ENCODE measurements at places on chromosomes 7 and 10.

DNA sequence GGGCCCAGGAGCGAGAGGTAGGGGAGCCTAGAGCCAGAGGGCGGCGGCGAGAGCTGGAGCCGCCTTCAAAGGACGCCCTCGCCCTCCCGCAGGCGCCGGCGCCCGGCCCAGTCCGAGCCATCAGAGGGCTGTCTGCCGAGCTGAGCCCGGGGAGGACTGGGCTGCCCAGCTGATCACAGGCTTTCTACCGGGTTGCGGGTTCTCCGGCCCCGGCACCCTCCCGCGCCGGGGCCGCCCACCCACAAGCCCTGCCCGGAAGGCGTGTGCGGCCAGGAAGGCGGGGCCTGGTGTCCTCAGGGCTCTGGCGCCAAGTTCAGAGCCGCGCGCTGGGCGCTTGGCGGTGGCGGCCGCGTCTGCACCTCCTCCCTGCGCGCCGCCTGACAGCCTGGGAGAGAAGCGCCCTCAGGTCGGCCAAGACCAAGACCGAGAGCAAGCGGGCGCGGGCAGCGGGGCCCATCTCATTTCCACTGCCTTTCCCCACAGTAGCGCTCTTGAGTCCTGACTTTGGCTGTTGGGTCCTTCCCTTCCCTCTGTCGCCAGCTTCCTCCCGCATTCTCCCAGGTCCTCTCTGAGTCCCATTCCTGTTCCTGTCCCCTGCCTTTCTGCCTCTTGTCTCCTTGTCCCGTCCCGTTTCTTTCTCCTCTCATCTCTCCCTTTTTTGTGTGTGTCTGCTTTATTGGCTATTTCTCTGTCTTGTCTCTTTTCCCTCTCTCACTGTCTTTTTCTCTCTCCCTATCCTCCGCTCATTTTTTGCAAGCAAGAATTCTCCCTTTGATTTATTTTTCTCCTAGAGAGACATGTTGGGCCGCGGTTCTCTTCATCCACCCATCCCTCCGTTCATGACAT, 60.6 kb upstream of the MSMB start:
- peak; percentile 65 for DNase-seq

DNA sequence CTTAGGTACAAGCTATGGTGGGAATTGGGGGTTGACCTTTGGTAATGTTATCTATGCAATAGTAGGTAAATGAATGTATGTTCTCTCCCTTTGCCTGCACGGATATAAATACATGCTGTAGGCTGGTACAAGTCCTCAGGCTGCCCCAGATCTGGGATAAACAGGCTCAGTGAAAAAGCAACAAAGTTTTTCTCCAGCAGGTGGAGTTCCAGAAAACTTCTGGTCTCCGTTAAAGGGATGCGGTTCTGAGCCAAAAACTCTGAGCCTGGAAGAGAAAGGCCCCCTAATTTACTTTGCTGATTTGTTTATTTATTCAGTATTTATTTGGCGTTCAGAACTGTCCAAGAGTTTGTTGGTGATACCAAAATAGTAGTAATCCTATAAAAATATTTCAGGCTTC, 204.7 kb downstream of the ADRA2A start:
- no peak for DNase-seq

GRCh38 chr7:77252506-77252905, 52.9 kb upstream of the FGL2 start:
- DNase-seq: no peak

- no peak for DNase-seq
These were observed 9.0 kb upstream of the POR start for GRCh38 chr7:75905785-75906604.

GRCh38 chr7:134422638-134423037, 36.3 kb downstream of the AKR1B1 start:
- no peak for DNase-seq

- DNase-seq: no peak
These were observed 584.7 kb downstream of the PHTF2 start for GRCh38 chr7:78383096-78383880.

DNA sequence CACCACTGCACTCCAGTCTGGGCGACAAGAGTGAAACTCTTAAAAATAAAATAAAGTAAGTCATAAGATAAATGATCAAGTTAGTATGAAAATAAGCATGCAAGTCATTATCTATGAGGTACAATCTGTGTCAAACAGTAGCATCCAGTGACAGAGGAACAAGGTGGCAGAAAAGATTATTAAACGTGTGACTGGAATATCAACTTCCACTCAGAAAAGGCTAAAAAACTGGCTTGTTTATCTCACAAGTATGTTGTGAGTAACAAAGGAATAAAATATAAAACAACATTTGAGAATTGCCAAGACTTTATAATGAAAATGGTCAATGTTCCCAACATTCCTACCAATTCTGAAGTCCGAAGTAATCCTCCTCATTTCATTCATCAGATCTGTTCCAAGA, 30.3 kb downstream of the ITGB1 start:
- no peak for DNase-seq

DNA sequence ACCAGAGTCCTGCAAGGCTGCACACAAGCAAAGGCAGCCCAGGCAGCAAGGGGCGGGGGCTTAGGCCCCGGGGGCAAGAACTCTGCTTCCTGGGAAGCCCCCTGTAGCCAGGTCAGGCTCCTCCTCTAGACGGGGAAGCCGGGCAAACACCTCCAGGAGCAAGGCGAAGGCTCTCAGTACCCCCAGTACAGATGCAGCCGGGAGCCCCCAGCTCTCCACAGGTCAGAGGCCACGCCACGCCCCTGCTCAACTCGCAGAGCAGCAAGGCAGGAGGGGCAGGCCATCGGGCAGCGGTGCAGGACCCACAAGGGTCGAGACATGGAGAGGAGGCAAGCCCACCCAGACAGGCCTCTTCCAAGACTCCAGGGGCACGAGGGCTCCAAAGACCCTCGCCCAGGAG, 108.8 kb downstream of the MAD1L1 start:
- DNase-seq: no peak

GRCh38 chr7:98930464-98930863, 52.1 kb downstream of the TRRAP start:
- no peak for DNase-seq

DNA sequence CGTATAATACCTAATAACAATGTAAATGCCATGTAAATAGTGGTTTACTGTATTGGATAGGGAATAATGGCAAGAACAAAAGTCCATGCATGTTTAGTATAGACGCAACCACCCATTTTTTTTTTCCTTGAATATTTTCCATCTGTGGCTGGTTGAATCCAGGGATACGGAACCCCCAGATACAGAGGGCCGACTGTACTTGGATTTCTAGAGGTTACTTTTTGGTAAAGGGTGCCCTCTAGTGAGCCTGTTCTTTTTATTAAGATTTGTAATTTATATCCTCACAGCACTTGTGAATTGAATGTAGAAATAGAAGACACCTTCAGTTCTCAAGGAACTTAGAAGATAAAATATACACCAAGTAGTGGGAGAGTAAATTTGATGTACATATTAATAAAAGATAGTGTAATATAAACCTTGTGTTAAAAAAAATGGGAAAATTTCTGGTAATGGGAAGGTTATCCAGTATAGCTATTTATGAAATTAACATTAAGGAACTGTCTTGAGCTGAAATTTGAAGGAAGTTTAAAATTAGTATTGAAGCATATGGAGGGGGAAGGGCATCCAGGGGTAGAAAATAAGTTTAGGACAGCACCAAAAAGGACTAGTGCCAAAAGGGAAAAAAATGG, 32.0 kb downstream of the EXOC6 start:
- DNase-seq: no peak

- DNase-seq: no peak
These were observed 4.7 kb downstream of the ZNF239 start for GRCh38 chr10:43569681-43570080.

Measured in activated naive CD4-positive, alpha-beta T cell treated with anti-CD3 and anti-CD28 coated beads, Interleukin-2, amount 10 ng/mL, durations not matched to agents 7 days and 5 days (primary cell).